ENCODE measurements at places on chromosomes 11 and 22. TPM values are rescaled to one million over a fixed set of nuclear protein-coding genes. Genes with fewer than 3 reads are reported as not detected.

KCTD14 gene
- total RNA-seq: 0.29 TPM

KCNJ5 gene
- total RNA-seq: 0.36 TPM

RAG2 gene
- total RNA-seq: not detected

KDM4E gene
- not detected for total RNA-seq

KRTAP5-10 gene
- 0.36 TPM for total RNA-seq

CAT gene
- 62.6 TPM for total RNA-seq

CBL gene
- total RNA-seq: 9.7 TPM

P2RX3 gene
- total RNA-seq: not detected

PGA3 gene
- total RNA-seq: not detected

- peak; percentile 58 for DNase-seq
These were observed 29.8 kb downstream of the MTMR3 start for GRCh38 chr22:29912605-29913398.

DNA sequence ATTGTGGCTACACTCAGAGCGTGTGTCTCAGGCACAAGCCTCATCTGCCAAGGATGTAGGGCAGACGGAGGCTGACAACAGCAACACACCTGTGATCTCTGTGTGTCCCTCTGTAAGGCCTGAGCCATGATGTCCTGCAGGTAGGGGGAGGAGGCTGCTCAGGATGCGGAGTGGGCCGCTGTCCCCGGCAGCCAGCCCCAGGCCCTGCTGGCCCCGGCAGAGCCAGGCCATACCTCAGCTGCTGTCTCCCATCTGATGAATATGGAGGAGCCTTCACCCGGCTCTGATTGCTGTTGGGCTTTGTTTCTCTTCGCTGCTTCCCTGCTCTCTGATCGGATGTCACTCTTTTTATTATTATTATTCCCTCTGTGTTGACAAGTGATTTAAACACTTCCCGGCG is 83.6 kb upstream of the NCAM1 start:
- no peak for DNase-seq

DNA sequence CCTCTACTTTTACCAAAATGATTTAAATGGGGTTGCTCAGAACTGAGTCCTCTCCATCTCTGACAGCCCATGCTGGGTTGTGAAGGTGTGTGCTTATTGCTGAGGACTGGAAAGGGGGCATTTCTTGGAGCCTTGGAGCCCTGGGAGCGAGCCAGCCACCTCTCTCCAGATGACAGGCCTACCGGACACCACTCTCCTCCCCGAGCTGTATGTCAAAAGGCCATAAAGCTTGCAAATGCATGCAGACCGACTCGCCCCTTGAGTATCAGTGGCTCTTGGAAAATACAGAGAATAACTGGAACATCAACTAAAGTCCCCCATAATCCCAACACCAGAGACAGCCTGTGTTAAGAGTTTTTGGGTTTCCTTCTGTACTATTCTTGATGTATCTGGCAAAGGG is 67.9 kb upstream of the PITPNB start:
- no peak for DNase-seq

GRCh38 chr11:9605742-9606141 is 32.3 kb downstream of the WEE1 start:
- no peak for DNase-seq

DNA sequence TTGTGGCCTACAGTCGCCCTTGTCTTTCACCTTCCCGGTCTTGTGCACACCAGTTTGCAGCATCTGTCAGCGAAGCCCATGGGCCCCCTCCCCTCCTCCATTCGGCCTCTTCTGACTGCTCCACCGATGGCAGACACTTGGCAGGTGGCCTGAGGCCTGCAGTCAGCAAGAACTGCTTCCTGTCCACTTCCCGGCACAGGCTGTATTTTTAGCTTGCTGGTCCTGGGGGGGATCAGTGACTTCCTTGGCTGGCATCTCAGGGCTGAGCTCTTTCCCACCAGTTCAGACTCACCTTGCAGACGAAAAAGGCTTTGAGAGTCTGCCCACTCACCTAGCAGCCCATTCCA is 106.4 kb downstream of the SYN3 start:
- DNase-seq: no peak

DNA sequence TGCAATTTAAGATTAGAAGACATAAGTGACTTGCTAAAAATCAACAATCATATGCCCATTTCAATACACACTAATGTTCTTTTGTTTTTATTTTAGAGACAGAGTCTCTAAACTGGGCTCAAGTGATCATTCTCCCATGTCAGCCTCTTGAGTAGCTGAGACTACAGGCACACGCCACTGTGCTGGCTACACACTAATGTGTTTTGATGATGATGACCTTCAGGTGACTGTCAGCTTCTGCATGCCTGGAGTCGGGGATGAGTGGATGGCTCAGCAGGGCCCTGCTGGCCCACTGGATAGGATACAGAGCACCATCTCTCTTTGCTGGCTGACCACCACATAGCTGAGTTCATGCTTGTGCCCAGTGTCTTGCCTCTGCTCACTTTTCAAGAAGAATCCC is 27.0 kb upstream of the POU2AF1 start:
- DNase-seq: no peak

DNA sequence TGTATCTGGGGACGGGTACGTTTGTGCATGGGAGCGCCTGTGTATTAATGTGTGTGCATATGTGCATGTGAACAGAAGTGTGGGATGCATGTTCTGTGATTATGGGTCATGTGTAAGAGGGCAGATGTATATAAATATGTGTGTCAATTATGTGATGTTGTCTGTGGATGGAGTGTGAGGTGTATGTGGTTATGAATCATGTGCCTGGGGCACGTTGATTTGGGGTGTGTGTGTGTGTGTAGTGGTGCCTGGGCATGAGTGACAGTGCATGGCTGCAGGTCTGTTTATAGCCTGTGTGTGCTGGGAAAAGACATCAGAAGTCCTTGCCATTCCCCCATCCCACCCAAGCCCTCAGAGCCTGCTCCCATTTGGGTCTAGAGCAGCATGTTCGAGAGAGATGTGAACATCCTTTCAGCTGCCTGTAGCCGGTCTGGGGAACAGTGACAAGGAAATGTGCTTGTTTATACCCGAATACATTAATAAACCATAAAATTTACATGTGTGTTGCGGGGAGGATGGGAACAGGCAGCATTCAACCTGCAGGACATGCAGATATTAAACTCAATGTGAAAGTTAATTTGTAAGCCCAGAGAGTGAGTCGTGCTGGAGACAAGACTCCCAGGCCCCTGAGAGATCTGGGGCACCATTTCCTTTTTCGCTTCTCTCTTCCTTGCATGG is 129.0 kb downstream of the NECTIN1 start:
- DNase-seq: no peak

DNA sequence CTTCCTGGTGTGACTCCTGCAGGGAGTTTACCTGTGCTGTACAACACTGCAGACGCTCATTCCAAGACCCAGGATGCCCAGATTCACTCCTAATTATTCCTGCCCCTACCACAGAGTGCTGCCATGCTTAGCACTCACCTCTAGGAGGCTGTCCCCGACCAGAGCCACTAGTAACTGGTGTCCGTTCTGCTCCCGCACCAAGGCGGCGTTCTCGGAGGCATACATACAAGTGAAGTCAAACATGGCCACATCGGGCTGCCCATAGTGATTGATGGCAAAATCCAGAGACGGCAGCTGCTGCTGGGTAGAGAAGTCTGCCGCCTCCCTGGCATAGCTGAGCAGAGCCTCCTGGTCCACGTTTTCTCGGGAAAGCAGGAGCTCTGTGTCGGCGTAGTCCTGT is 122.3 kb upstream of the BID start:
- no peak for DNase-seq

DNA sequence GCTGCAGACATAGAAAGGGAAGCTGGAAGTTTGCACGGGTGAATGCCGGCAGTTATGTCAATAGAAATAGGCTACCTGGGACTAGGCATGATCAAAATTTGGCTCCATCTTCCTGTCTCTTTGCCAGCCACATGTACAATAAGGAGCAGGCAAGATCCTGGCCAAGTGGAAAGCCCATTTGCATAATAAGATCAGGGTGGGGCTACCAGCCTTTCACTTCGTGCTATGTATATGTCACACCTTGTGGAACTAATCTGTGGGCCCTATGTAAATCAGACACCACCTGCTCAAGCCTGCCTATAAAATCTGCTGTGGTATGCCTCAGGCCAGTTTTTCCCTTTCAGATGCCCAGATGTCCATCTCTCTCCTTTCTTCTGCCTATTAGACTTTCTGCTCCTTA is 79.3 kb upstream of the DRD2 start:
- no peak for DNase-seq

DNA sequence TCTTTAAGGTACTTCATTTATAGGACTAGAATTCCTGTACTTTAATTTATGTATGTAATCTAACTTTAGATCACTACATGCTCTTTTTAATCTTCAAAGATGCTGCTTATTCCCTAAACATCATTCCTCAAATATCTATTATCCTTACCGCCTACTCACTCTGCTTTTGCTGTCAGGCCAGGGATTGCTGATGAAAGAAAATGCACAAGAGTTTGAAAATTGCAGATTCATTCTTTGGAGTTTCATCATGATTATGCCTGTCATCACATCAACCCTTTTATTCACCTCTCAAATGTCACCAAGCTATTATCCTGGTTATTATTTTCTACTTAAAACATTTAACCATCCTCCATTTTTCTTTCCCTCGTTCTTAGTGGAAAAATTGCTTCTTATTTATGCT is 802.7 kb downstream of the METTL15 start:
- DNase-seq: no peak

DNA sequence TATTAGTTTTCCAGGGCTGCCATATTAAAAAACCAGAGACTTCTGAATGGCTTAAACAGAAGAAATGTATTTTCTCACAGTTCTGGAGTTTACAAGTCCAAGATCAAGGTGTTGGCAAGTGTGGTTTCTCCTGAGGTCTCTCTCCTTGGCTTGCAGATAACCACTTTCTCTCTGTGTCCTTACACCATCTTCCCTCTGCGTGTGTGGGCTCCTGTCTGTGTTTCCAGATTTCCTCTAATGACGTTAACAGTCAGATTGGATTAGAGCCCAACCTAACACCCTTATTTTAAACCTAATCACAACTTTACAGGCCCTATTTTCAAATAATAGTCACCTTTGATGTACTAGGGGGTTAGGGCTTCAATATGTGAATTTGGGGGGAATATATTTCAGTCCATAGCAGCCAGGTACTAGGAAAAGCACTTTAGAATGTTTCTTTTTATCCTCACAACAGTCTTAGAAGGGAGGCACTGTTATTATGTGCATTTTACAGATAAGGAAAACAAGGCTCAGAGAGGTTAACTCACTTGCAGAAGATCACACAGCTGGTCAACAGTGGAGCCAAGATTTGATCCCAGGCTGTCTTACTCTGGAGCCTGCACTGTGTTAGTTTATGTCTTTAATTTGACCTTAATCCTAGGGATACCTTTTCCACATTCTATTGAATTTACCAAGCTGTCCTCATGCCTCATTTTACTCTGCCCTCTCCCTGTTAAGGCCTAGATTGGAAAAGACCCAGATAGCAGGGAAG is 116.4 kb upstream of the CRYBB3 start:
- DNase-seq: no peak

- DNase-seq: no peak
These were observed 52.3 kb upstream of the CCDC188 start for GRCh38 chr22:20203142-20203551.

GRCh38 chr11:3160252-3161031 is 4.7 kb downstream of the OSBPL5 start:
- DNase-seq: peak; percentile 98

DNA sequence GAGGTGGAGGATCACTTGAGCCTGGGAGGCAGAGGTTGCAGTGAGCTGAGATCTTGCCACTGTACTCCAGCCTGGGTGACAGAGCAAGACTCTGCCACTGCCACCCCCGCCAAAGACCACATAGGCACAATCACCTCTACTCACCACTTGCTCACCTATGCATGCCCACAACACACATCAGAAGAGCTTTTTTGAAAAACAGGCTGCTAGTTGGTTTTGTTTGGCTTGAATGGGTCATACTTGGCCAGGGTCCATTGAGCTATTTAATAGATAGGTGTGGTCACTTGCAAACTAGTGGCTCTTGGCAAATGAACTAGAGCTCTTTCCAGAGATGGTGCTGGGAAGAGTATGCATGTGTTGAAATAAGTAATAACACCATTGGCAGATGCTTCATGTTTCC is 80.1 kb downstream of the EMSY start:
- peak; percentile 34 for DNase-seq

DNA sequence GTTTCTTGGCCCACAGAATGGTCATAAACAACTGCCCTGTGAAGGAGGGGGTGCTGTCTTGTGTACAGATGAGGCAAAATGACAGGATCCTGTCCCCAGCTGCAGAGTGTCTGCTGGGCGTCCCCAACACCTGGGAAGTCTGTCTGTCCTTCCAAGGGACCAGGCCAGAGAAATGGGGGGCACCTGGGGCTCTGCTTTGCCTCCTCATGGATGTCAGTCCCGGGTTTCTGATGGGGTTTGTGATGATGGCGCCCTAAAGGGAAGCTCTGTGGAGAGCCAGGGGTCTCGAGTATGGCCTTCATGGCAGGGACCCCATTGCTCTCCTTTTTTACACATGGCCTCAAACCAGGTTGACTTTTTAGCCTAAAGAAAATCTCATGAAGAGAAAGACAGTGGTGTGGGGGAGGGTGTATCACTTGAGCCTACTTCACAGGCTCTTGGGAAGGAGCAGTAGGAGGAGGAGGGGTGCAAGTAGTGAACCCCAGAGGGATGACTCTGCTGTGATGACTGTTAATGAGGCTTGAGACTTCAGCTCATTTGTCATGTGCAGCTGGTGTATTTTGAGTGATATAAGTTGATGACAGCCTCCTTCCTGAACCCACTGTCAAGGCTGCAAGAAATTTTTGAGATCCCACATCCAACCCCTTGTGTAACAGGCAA is 40.6 kb upstream of the TUB start:
- DNase-seq: no peak

- DNase-seq: no peak
These were observed 25.3 kb upstream of the TESMIN start for GRCh38 chr11:68776442-68777235.

GRCh38 chr11:109940816-109941215 is 152.4 kb upstream of the ZC3H12C start:
- DNase-seq: no peak

DNA sequence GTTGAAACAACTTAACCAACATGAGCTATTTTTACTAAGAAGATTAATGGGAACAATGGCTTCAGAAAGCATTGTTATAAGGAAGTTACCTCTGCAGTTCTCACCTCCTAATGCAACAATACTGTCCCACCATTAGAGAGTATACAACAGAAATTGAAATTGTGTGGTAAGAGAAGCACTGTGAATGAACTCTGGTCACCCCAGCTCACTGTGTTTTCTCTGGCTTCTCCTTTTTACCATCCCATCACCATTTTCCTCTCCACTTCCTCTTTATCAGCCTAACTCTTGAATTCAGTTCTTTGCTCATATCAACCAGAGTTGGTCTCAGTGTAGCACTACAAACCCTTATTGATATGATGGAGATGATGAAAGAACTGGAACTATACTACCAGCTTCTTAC is 138.0 kb upstream of the POU2AF2 start:
- DNase-seq: no peak

- DNase-seq: no peak
These were observed 6.8 kb downstream of the AP2A2 start for GRCh38 chr11:932435-932834.

- DNase-seq: no peak
These were observed 23.1 kb upstream of the ATXN10 start for GRCh38 chr22:45648301-45649117.

Measured in osteoblast (primary cell).